Right hindlimb (tissue), 1 donor: ENCODE measurements at places on chromosomes 6 and 20.

DNA sequence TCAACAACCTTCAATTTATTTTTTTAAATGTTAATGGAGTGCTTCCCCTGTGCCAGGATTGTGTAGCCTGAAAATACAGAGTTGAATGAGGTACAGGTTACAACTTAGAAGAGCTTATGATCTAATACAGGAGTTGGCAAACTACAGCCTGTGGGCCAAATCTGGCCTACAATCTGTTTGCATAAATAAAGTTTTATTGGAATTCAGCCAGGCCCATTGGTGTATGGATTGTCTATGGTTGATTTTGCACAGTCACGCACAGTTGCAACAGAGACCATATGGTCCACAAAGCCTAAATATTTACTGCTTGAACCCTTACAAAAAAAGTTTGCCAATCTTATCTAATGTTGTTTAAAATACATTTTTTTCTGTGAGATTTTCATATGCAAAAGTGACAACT is 177.3 kb upstream of the CCN2 start:
- no peak for DNase-seq

DNA sequence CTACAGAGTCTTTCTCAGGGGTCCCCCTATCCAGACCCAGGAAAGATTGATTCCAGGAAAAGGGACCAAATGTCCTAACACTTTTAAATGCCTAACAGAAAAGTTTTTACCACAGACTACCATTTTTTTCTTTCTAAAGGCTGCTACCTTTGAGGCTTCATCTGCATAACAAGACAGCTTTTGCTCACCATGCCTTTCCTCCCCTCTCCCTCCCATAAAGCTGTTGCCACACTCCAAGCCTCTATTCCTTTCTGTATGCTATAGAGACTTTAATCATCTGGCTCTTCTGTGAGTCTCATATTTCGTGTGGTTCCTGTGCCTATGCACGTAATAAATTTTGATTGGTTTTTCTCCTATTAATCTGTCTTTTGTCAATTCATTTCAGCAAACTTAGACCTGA is 26.0 kb upstream of the LIN28B start:
- DNase-seq = no peak

DNA sequence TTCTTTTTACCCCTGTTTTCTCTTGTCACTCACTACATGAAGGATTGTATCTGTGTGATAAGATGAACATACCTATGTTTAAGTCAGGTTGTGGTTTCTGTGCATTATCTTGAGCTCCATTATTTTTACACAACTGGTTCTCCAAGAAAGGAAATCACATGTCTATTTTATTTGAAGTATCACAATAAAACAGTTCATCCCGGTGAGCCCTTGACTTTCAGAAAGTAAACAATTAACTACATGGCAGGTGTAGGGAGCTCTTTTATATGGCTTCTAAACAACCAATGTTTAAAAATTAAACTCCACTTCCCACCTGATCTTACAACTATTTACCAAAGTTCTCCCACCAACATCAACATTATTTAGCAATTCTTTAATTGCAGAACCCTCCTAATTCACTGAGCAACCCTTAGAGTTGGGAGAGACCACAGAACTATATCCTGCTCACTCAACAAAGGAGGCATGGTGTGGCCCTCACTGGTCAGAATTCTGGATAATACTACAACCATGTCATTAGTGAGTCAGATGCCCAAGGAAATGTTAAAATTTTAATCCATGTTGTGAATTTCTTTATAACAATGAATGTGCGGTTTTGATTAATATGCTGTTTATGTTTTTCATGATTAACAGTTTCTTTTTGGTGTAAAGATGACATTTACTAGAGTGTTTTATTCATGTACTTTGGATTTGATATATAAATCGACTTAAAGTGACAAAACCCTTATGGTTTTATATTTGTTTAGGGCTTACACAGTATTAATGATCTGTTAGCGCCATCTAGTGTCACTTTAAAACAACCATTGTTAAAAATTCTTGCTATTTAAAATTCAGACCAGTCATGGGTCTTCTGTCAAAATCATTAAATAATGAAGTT is 50.0 kb upstream of the SCGN start:
- no peak for DNase-seq

DNA sequence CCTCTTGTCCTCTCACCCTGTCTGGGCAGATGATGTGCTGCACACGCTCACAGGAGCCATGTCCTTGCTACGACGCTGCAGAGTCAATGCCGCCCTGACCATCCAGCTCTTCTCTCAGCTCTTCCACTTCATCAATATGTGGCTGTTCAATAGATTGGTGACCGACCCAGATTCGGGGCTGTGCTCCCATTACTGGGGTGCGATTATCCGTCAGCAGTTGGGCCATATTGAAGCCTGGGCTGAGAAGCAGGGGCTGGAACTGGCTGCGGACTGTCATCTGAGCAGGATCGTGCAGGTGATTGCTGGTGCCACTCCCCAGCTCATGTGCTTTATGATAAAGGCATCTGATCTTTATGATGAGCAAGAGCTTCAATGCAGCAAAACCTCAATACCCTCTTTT is 82.3 kb upstream of the KIF25 start:
- no peak for DNase-seq

- peak; percentile 58 for DNase-seq
Observed at GRCh38 chr20:38239441-38239840, 21.1 kb downstream of the KIAA1755 start.

GRCh38 chr6:16105854-16106253 is 23.0 kb upstream of the MYLIP start:
- DNase-seq = no peak

- no peak for DNase-seq
Observed at GRCh38 chr6:105304825-105305224, 98.1 kb downstream of the PREP start.

DNA sequence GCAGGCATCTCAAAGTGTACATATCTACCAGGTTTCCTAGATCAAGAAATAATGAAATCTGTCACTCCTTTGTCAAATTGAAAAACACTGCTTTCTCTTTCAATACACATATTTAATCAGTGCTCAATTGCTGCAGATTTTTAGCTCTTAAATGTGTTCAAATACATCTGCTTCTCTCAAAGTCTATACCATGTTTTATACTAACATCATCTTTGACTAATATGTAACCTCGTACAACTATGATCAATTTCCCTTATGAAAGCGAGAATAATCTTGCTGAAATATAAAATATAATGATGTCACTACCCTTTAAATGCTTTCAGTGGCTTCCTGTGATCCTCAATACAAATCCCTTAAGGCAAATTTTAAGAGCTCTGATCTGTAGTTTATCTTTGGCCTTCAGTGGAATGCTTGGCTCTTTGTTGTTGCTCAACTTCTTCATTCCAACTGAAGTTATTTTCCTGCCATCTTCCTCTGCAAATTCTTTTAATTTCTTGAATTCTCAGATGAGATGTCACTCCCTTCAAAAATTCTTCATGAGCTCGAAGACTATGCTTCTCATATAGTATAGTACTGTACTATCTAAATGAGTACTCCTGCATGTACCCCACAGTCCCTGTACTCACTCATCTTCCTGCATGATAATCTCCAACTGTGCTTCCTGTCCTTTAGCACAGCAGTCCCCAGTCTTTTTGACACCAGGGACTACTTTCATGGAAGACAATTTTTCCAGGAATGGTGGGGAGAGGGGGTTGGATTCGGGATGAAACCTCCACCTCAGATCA is 545.1 kb upstream of the GJE1 start:
- no peak for DNase-seq

DNA sequence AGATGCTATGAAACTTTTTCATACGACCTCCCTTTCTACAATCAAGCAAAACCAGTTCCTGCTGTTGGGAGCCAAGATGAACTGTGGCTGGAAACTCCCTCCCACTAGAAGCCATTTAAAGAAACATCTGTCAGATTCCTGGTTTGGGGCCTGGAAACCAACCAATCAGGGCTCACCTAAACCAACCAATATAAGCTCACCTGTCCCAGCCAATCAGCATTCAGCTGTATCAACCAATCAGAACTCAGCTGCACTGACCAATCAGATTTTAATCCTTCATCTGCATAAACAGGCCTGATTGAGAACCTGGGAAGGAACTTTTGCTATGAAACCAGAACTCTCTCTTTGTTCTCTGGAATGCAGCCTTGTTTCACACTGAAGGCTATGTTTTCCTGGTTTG is 42.4 kb downstream of the SNX14 start:
- DNase-seq = no peak

GRCh38 chr6:144957236-144957937 is 672.3 kb downstream of the UTRN start:
- no peak for DNase-seq

DNA sequence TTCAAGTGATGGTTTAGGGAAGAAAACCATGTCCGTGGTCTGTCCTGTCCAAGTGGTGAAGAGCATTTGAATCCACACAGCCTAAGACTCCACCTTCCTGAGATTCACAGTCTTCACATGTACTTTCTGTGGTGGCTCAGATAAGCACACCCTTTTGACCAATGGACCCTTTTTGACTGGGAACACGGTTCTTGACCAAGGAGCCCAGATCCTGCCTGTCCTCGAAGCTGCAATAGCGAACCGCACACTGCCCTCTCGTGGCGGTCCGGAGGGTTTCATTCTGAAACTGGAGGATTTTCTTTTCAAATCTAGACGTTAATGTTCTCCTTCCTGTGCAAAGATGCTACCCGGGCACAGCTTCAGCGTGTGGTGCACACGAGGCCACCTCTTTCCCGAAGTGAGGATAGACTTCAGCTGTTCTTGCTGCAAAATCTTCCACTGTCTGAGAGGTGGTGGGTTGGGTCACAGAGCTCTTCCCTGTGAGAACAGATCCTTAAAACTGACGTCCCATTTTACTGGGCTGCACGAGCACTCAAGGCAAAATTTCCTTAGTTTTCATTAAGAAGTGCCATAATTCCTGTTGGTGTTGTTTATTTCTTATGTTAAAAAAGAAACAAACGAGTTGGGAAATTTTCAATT is 90.5 kb downstream of the SYNJ2 start:
- DNase-seq = peak; percentile 81

DNA sequence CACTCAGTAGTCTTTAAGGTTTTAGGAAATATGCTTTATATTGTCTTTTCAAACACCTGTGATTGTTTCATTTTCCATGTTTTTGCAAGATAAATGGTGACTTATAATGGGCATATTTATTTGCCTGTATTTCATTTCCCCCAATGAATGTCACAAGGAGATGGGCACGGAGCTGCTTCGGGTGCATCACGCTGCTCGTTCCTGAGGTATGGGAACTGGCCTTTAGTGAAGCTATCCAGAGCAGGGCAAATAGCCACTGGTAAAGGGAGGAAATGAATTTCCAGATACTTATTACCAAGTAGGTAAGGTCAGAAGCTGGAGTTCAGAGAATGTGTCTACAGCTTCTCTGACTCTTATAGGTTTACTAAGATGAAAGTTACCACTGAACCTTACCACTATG is 3.7 kb downstream of the POU3F2 start:
- no peak for DNase-seq

GRCh38 chr6:56758120-56758519 is 115.4 kb upstream of the DST start:
- no peak for DNase-seq

DNA sequence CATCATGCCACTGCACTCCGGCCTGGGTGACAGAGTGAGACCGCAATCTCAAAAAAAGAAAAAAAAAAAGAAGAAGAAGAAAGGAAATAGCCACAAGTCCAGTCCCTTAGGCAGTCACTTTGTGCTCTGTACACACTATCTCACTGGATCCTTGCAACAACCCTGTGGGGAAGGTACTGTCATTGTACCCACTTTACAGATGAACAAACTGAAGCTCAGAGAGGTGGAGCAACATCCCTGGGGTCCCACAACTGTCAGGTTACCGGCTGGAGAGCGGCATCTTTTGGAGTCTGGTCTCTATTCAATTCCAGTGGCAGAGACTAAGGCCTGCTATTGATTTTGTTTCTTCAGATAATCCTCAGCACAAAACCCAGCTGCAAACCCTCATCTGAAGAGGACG is 12.2 kb downstream of the BPIFA2 start:
- no peak for DNase-seq

- no peak for DNase-seq
Observed at GRCh38 chr20:8640461-8640860, 428.4 kb upstream of the PLCB4 start.

GRCh38 chr20:47127999-47128398 is 228.5 kb downstream of the ZMYND8 start:
- DNase-seq = peak; percentile 60

DNA sequence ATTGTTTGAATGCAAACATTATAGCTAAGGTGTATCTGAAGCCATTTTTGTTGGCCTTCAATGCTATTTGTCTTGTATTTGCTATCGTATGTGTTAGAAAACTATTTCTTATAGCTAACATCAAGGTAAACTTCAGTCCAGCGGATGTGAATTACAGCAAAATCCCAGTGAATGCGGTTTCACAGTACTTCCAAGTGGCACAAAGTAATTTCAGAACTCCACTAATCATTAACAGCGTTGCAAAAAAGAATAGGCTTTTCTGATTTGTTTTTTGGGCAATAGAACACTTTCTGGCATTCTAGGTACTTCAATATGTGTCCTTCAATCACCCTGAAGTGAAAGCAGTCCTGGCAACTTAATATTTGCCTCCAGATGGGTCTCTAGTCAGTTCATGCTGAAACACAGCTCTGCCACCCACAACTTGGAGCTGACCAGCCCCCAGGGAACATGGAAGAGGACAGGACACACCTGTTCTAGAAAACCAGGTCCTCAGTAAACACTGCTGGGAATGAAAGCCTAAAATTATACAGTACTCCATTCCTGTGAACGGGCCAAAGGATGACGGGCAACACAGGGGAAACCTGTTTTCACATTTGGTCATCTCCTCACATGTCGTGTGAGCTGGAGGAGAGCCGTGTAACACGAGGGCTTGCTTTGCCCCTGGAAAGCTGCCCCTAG is 9.7 kb upstream of the MRPS10 start:
- DNase-seq = no peak

DNA sequence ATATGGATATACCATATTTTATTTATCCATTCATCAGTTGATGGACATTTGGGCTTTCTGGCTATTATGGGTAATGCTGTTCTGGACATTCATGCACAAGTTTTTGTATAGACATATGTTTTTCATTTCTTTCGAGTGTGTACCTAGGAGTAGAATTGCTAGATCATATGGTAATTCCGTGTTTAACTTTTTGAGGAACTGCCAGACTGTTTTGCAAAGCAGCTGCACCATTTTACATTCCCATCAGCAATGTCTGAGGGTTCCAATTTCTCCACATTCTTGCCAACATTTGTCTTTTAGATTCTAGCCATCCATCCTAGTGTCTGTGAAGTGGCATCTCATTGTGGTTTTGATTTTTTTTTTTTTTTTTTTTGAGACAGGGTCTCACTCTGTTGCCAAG is 20.8 kb downstream of the SRC start:
- DNase-seq = no peak
